ENCODE measurements at places on chromosomes 4 and X.

GRCh38 chrX:52870046-52870445 is 2.2 kb upstream of the XAGE3 start:
- DNase-seq: no peak

DNA sequence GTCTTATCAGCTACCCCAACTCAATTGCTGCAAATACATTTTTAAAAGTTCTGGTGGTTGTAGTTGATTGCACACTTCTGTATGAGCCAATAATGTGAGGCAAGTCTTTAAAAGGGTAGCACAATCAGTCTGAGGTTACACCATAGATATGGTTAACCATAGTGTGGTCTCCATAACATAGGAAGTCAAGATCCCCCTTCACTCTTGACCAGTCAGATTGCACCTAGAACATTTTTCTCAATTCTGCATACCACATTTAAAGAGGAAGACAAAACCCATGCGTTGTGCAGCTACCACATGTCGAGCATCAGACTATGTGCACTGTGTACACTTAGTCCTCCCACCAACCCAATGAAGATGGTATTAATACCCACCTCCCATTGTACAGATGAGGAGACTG is 26.5 kb upstream of the CYBB start:
- DNase-seq: no peak

DNA sequence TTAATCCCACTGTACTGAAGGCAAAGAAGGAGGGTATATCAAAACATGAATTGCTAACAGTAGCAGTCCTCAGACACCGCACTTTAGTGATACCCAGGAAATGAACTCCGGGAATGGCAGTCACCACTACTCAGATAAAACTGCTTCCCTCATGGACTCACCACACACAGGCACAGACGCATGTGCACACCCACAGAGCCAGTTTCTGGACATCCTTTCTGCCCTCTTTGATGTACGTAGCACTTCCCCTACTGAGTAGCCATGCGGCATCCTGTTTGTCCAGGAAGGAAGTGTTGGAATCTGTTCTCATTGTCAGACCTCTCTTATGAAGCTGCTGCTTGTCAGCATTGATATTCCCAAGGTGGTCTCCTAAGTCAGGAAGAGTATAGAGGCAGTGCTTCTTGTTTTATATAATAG is 95.7 kb downstream of the DCLK2 start:
- no peak for DNase-seq

- no peak for DNase-seq
Observed at GRCh38 chrX:38694394-38694793, 106.9 kb upstream of the MID1IP1 start.

- no peak for DNase-seq
Observed at GRCh38 chr4:26074712-26075430, 160.9 kb downstream of the SMIM20 start.

- no peak for DNase-seq
Observed at GRCh38 chrX:10875995-10876394, 235.1 kb upstream of the HCCS start.

DNA sequence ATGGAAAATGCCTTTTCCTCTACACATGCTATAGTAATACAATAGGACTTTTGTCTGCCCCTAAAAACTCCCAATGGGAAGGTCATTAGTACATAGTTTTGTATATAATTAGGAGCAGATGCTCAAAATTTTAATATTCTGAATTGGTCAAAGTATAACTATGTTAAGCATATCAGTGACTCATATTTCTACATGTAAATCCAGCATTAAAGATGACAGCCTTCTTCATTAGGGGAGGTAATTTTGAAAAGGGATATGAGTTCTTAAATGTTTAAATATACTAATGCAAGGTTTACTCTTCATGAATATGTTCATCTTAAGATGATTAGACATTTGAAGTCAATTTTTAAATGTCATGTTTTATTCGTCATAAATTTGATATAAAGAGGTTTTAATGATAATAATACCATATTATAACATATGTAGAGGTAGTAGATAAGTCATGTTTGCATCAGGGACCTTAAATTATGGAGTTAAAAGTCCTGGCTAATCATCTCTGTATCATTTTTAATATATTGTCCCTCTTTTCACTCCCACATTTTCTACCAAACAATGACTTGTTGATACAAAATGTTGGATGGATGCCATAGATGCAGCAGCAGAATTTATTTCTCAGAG is 218.8 kb downstream of the STPG2 start:
- DNase-seq: no peak

DNA sequence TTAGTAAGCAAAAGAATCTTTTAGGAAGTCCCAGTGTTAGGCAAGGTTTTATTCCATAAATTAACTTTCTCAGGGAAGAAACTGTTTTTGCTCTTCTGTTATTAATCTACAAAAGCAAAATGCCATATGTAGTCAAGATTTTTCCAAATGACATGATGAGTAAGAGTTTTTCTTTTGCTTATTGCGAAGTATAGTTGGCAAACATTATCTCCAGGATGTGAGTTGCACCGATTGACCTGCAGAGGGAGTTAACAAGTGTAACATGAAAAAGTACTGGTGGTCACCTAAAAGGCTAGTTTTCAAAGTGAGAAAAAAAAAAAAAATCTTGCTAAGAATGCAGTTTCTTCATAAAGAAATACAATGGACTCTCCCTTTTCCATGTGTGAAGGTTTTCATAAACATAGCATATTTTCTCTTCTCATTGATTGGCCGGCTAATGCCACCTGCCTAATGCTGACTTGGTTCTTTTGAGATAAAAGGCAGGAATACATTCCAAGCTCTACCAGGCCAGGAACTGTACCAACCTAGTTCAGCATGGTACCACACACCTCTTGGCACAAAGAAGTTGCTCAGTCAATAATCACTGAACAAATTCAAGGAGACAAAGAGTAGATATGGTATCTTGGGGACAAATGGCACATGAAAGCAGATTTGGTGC is 100.2 kb downstream of the LNX1 start:
- DNase-seq: no peak

DNA sequence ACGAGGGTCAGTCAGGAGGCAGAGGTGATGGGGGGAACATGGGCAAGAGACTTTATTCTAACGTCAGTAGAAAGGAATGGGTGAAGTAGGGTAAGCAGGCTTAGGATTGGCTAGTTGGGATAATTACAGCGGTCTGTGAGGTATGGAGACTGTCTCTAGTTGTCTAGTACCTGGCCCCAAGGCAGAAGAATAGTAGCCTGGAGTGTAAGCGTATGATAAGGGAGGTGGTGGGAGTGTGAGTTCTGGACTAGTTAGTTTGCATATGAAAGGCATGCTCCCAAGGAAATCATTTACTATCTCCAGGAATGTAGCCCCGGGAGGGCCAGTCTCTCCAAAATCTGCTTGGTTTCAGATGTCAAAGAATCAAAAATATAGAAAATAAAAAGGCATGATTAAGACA is 219.6 kb upstream of the ANXA3 start:
- no peak for DNase-seq

GRCh38 chr4:153223427-153223801 is 19.2 kb downstream of the TRIM2 start:
- no peak for DNase-seq

Data from NCI-H2171 (cell line).